Naive thymus-derived CD4-positive, alpha-beta T cell (primary cell): ENCODE measurements at places on chromosomes 2 and 18. TPM values are rescaled to one million over a fixed set of nuclear protein-coding genes. Genes with fewer than 3 reads are reported as not detected.

DNA sequence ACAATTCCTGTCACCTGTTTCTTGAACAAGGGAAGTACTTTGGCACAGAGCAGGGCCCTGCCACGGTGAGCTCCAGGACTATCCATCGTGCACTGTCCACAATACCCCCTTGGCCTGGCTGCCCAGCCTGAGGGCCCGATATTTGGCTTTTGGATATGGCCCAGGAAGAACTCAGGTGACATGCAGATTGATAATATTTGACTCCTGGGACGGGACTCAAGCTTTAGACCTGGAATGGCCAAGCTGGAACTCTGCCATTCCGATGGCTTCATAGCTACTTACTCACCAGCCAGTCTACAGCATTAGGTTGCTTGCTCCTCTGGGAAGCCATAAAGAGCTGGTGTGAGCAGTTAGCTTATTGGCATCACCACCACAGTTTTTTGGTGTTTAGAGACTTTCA, 26.6 kb downstream of the EML6 start:
- no peak overlapping the region for H3K4me3 ChIP-seq
- DNase-seq: no peak
- no peak overlapping the region for H3K27ac ChIP-seq
- H3K27me3 ChIP-seq: no peaks in the 10 kb centered on the region

- H3K4me1 ChIP-seq: no peaks in the 10 kb centered on the region
- DNase-seq: no peak
- H3K27me3 ChIP-seq: no peaks in the 10 kb centered on the region
- no peaks in the 10 kb centered on the region for H3K36me3 ChIP-seq
- H3K27ac ChIP-seq: no peak overlapping the region
- H3K4me3 ChIP-seq: no peak overlapping the region
Measured at GRCh38 chr2:83747141-83747540, 711.9 kb downstream of the SUCLG1 start.

GRCh38 chr2:95012881-95013550, 12.5 kb upstream of the MAL start:
- H3K27me3 ChIP-seq: no peaks in the 10 kb centered on the region
- H3K4me3 ChIP-seq: no peak overlapping the region
- H3K36me3 ChIP-seq: no peaks in the 10 kb centered on the region
- H3K27ac ChIP-seq: no peak overlapping the region

DNA sequence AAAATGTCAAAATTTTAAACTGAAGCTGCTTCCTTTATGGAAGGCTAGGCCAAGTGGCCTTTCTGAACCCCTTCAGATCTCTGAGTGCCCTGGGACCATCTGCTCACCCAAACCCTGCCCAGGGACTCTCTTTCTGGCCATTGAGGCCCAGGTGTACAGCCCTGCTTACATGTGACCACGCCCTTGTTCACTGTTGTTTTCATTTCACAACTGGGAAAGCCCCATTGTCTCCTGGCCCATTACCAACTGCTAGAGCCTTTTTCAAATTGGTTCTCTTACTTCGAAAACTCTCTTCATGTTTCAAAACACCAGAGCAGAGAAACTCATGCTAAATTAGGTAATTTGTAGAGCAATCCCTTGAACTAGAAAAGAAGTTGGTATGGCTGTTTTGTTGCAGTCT, 219.5 kb upstream of the TANK start:
- H3K27ac ChIP-seq: no peak overlapping the region
- no peaks in the 10 kb centered on the region for H3K4me1 ChIP-seq
- no peaks in the 10 kb centered on the region for H3K36me3 ChIP-seq
- no peaks in the 10 kb centered on the region for H3K27me3 ChIP-seq
- H3K4me3 ChIP-seq: no peak overlapping the region
- peak; percentile 19 for DNase-seq

DNA sequence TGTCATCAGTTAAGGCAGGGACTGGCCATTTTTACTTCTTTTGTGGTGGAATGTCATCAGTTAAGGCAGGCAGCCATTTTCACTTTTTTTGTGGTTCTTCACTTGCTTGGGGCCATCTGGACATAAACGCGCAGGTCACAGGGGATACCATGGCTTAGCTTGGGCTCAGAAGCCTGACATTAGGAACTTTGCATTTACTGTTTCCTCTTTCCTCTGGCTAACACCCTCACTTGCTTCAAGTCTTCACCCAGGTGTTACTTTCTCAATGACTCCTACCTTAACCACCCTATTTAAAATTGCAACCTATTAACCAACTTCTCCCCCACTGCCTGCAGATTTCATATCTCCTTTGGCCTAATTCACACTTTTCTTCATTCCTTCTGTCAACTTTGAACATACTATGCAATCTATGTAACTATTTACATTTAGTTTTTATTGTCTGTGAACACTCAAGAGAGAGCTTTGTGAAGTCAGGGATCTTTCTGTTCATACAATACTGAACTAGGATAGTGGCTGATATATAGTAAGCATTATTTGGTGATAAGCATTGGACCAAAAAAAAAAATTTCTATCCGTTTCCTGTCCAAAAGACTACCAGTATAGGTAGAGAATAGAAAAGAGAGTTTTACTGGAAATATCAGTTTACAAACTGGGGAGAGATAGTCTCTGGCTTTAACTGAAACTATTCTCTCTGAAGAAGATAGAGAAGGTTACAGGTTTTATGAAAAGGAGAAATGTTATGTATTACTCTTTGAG, 600.1 kb upstream of the ZNF804A start:
- H3K4me3 ChIP-seq: no peak overlapping the region
- no peak overlapping the region for H3K27ac ChIP-seq
- H3K4me1 ChIP-seq: no peaks in the 10 kb centered on the region
- DNase-seq: no peak

- peaks cover 46% of the 10 kb centered on the region for H3K4me1 ChIP-seq
- peak overlapping the region; percentile 44 for H3K4me3 ChIP-seq
- peak; percentile 72 for DNase-seq
Measured at GRCh38 chr2:30266051-30266621, 34.8 kb downstream of the LBH start.

DNA sequence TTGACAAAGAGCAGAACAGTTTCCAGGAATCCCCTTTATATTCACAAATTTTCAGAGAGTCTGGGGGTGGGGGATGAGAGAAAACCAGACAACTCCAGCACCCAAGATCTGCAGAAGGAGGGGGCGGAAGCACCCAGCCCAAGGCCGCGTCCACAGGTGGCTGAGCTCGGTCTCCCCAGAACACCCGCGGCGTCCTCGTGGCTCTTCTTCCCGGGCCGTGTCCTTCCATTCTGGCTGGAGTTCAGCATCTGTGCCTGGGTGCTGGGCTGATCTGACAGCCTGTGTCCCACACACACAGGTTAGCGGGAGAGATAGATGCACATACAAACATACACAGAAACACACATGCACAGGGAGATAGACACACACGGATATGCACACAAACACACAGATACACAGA, 455.8 kb upstream of the SALL3 start:
- H3K4me1 ChIP-seq: no peaks in the 10 kb centered on the region
- no peak overlapping the region for H3K4me3 ChIP-seq
- DNase-seq: no peak
- no peaks in the 10 kb centered on the region for H3K27me3 ChIP-seq
- H3K36me3 ChIP-seq: no peaks in the 10 kb centered on the region

The CHRND gene
- not detected for total RNA-seq

DNA sequence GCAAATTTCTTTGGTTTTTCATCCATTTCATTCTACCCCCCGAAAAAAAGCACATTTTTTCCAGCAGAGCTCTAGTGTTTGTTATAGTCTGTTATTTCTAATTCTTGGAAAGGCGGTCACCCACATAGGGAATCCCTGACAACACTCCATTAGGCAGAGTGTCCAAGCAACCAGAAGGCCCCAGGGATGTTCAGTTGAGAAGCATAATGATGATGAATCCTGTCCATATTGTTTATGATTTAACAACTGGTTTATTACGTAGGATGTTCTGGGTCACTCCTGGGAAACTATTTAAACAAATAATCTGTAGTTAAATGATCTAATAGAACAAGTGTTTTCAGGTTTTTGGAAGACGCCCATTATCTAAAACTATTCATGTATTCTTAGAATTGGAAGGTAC, 388.7 kb downstream of the TNS1 start:
- no peak for DNase-seq
- no peak overlapping the region for H3K27ac ChIP-seq
- no peaks in the 10 kb centered on the region for H3K27me3 ChIP-seq
- H3K4me1 ChIP-seq: peaks cover 29% of the 10 kb centered on the region
- H3K4me3 ChIP-seq: no peak overlapping the region

GRCh38 chr2:118835746-118836410, 11.6 kb downstream of the EN1 start:
- no peaks in the 10 kb centered on the region for H3K36me3 ChIP-seq
- H3K4me1 ChIP-seq: no peaks in the 10 kb centered on the region
- H3K27ac ChIP-seq: no peak overlapping the region
- peaks cover 17% of the 10 kb centered on the region for H3K27me3 ChIP-seq
- H3K4me3 ChIP-seq: no peak overlapping the region
- DNase-seq: no peak

The SP140 gene
- total RNA-seq: 40.6 TPM

DNA sequence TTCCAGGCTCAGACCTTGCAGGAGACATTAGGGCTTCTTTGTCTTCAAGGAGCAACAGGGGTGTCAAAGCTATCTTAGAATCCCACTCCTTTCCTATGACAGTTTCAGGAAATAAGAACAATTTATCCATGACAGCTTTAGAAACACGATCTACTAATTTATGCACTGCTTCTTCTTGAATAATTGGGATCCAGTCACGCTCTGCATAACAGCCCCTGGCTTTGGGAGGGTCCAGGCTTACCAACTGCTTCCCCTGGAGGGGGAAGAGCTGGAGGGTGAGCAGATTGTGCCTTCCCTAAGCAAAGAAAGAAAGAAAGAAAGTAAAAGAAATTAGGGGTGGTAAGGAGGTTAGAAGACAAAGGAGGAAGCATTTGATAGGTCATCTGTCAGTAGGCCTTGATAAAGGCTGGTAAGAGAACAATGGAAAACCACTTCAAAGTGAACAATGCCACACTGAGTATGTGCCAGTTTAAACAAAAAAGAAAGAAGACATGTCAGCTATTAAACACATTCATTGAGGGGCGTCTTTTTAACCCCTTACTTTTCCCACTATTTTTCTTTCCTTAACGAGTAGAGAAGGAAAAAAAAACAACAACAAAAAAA, 327.6 kb downstream of the DCC start:
- no peaks in the 10 kb centered on the region for H3K27me3 ChIP-seq
- H3K4me3 ChIP-seq: no peak overlapping the region
- H3K4me1 ChIP-seq: no peaks in the 10 kb centered on the region
- H3K27ac ChIP-seq: no peak overlapping the region
- no peaks in the 10 kb centered on the region for H3K36me3 ChIP-seq

GRCh38 chr2:176642074-176642473, 372.8 kb downstream of the MTX2 start:
- no peak overlapping the region for H3K4me3 ChIP-seq
- DNase-seq: no peak
- H3K36me3 ChIP-seq: no peaks in the 10 kb centered on the region
- no peak overlapping the region for H3K27ac ChIP-seq
- peaks cover 8% of the 10 kb centered on the region for H3K27me3 ChIP-seq

DNA sequence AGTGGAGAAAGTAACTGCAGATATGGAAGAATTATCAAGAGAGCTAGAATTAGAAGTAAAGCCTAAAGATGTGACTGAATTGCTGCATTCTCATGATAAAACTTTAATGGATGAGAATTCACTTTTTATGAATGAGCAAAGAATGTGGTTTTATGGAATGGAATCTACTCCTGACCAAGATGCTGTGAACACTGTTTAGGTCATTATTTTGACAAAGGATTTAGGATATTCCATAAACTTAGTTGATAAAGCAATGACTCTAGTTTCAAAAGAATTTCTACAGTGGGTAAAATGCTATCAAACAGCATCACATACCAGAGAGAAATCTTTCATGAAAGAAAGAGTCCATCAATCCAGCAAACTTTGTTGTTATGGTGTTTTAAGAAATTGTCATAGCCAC, 1317.7 kb upstream of the ACVR2A start:
- H3K4me3 ChIP-seq: no peak overlapping the region
- H3K27ac ChIP-seq: no peak overlapping the region
- no peaks in the 10 kb centered on the region for H3K4me1 ChIP-seq
- no peaks in the 10 kb centered on the region for H3K27me3 ChIP-seq
- no peaks in the 10 kb centered on the region for H3K36me3 ChIP-seq

The PLB1 gene
- total RNA-seq: 0.67 TPM

- no peak overlapping the region for H3K27ac ChIP-seq
- H3K27me3 ChIP-seq: no peaks in the 10 kb centered on the region
- H3K4me1 ChIP-seq: peaks cover 20% of the 10 kb centered on the region
Measured at GRCh38 chr2:197184959-197185586, 125.5 kb downstream of the ANKRD44 start.

DNA sequence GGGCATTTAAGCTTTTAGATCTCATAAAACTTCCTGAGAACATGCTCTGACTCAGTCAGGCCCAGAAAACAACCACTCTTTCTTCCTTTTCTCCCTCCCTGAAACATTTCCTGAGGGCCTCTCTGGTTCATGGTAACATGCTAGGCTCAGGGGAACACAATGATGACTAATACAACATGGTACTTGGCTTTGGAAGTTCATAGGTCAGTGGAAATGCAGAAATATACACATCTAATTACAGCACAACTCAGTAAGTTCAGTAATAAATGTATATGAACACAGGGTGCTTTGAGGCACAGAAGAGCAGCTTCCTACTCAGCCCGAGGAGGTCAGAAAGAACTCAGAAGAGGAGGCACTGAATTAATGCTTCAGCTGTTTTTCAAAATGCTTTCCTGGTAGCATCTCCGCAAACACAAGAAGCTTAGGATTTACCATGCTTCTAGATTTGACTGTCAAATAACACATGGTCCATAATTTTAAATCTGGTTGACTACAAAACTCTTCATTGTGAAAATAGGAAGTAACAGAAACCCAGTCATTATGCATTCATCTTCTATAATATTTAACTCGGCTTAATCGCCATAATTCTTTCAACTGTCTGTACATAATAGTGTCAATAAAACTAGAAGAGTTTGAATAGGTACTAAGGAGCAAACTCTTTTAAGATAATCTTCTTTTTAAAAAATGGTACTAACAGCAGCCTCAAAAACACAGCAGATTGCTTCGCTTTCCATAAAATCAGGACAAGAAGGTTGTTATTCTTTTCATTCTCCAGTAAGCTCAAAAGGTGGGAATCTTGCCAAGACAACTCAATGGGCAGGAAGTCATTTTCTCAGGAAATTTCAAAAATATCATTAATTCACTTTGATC, 251.3 kb downstream of the DLGAP1 start:
- no peaks in the 10 kb centered on the region for H3K4me1 ChIP-seq
- H3K27ac ChIP-seq: no peak overlapping the region
- no peaks in the 10 kb centered on the region for H3K27me3 ChIP-seq
- no peaks in the 10 kb centered on the region for H3K36me3 ChIP-seq
- H3K4me3 ChIP-seq: no peak overlapping the region
- DNase-seq: no peak

DNA sequence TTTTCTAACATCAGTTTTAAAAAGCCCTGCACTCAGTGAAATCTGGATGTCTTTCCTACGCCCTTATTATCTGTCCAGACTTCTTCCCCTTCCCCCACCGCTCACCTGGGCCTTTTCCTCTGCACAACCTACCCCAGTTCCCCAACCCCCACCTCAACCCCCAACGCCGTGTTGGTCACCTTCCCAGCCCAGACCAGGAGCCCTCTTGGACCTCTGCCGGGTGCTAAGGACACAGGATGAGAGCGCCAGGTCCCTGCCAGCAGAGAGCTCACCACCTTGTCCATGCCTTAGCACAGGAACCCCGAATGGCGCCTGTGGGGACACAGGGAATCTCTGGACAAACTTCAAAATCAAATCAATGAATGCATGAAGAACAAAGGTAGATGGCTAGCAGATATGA, 966 bp upstream of the RBM43 start:
- H3K36me3 ChIP-seq: no peaks in the 10 kb centered on the region
- no peaks in the 10 kb centered on the region for H3K4me1 ChIP-seq
- DNase-seq: no peak

The CYB5A gene
- total RNA-seq: 13.9 TPM

- no peak for DNase-seq
- no peaks in the 10 kb centered on the region for H3K27me3 ChIP-seq
- no peak overlapping the region for H3K27ac ChIP-seq
- no peaks in the 10 kb centered on the region for H3K36me3 ChIP-seq
- H3K4me1 ChIP-seq: no peaks in the 10 kb centered on the region
Measured at GRCh38 chr2:85189606-85190270, 56.5 kb downstream of the TCF7L1 start.
